Pulmonary artery endothelial cell (primary cell): ENCODE measurements at places on chromosomes 1 and 21. TPM values are rescaled to one million over a fixed set of nuclear protein-coding genes. Genes with fewer than 3 reads are reported as not detected.
A peak's percentile ranks its signal among the peaks of the same experiment; 100 is the strongest.

KIF2C gene
- 26.0 and 38.3 TPM in 2 replicates for total RNA-seq

DNA sequence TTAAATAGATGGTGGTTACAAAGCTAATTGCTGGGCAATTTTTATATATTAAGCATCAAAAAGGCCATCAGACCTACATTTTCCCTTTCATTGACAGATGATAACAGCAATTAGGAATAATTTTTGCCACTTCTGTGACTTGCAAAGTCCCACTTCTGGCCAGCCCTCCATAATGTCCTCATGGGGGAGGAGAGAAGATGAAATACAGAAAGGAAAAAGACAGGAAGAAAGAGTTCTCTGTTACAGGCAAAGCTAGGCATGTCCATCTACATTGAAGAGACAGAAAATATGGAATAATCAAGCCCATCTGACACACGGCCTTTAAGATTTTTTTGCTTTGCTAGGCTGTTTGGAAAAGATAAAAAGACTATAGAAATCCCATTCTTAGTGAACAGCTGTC lies 108.0 kb downstream of the ENAH start:
- no peak for DNase-seq

CFHR4 gene
- not detected in 2 replicates for total RNA-seq

TIPRL gene
- 37.0 and 42.3 TPM in 2 replicates for total RNA-seq

AIRE gene
- under 0.01 TPM in 1 of 2 replicates, not detected in the other for total RNA-seq

PLPP3 gene
- total RNA-seq = 18.5 and 28.6 TPM in 2 replicates

DNA sequence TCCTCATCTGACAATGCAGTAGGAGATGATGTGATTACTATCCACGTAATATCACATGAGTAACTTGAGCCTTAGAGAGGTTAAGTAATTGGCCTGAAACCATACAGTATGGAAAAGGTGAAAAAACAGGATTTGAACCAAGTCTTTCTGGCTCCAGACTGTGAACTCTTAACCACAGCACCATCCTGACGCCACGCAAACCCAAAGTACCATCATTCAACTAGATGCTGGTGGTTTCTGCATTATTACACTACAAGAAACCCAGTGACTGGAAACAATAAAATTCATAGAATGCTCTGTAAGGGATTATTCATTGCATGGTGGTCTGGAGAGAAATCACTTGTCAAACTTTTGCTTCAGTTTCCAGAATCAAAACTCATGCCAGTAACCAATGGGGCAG lies 90.7 kb downstream of the MAB21L3 start:
- DNase-seq = no peak

GRCh38 chr1:207393610-207394009 lies 60.5 kb upstream of the CR2 start:
- DNase-seq = peak; percentile 80

- no peak for DNase-seq
Observed at GRCh38 chr1:101013776-101014175, 11.8 kb downstream of the DPH5 start.

- no peak for DNase-seq
Observed at GRCh38 chr1:14369526-14370213, 228.8 kb upstream of the KAZN start.

- DNase-seq = no peak
Observed at GRCh38 chr1:155205969-155206593, 1.6 kb downstream of the THBS3 start.

- no peak for DNase-seq
Observed at GRCh38 chr21:30491963-30492428, at the start of gene KRTAP19-3. TSS of gene KRTAP19-3 (minus strand) at chr21:30492013. CDS start at chr21:30491957, 56 bp downstream.

- no peak for DNase-seq
Observed at GRCh38 chr21:28641731-28642130, 350.9 kb downstream of the LTN1 start.

PFDN2 gene
- total RNA-seq = 56.3 and 93.2 TPM in 2 replicates

- no peak for DNase-seq
Observed at GRCh38 chr1:204075139-204075521, 2.2 kb downstream of the SOX13 start.

JTB gene
- 97.2 and 145 TPM in 2 replicates for total RNA-seq

RGS8 gene
- not detected in 2 replicates for total RNA-seq

GRCh38 chr1:176539018-176539417 lies 76.0 kb downstream of the PAPPA2 start:
- DNase-seq = no peak

GRCh38 chr1:101005871-101006270 lies 19.7 kb downstream of the DPH5 start:
- DNase-seq = no peak

DMRTA2 gene
- total RNA-seq = not detected in 2 replicates

MIXL1 gene
- 0.11 TPM in 1 of 2 replicates, not detected in the other for total RNA-seq

DNA sequence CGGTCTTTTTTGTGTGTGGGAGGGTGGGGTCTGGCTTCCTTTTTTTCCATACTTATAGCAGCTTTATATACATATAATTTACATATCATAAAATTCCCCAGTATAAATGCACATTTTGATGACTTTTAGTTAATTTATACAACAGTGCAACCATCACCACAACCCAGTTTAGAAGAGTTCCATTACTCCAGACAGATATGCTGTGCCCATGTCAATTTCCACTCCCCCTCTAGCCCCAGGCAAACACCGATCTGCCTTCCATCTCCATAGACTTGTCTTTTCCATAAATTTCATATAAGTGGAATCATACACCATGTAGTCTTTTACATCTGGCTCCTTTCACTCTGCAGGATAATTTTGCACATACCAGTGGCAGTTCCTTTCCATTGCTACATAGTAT lies 139.2 kb upstream of the SYT6 start:
- no peak for DNase-seq

DNA sequence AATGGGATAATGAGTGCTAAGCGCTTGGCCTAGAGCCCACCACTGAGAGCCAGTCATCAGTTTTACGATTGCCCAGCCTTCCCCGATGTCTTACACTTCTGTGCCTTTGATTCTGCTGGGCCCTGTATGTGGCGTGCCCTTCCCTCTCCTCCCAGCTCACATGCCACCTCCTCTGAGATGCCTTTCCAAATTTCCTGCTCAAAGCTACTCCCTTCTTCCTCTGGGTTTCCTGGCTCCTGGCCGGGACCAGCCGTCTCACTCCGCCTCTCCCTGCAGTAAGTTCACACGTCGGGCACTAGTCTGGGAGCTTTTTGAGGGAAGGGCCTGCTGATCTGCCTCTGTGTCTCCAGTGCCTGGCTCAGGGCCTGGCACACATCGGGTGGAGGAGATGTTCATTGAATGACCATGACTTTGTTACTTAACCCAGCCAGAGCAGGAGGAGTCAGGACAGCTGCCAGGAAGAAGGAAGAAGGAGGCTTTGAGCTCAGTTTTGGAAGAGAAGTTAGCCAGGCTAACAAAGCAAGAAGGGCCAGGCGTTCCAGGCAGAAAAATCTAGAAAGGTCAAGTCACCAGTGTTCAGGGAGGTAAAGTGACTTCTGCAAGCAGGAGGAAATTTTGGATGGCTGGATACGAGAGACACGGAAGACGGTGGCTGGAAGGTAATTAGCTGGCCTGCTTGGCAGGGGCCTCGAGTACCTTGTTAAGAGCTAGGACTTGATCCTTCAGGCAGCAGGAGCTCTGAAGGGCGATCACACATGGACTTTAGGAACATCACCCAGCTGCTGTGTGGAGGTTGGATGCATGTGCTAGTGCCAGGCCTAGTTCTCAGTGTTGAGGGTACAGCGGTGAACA lies 63.6 kb downstream of the EPHB2 start:
- no peak for DNase-seq

DNA sequence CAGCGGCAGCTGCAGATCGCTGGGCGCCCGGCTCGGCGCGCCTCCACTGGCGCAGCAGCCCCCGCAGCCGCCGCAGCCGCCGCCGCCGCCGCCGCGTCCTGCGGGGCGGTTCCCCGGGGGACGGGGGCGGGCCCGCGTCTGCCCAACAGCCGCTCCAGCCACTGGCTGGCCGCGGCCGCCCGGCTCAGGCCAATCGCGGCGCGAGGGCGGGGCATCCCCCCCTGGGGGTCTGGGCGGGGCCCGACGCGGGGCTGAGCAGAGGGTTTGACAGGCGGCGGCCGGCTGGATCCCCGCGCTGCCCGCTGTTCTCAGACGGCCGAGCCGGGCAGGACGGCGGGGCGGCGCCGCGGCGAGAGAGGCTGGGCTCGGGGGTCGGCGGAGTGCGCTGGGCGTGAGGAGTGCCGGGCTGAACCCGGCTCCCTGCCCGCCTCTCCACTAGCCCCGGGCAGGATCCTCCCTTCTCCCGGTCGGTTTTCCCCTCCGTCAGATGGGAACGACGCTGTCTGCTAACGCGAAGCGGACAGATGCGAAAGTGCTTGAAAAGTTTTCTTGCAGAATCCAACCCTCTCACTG lies at the start of gene GLIS1:
Gene GLIS1, minus strand, starts transcription at position 56 of the 573 bp plus-strand sequence. CDS start 1,100 bp downstream, outside the sequence.
- DNase-seq = peak; percentile 40

DNA sequence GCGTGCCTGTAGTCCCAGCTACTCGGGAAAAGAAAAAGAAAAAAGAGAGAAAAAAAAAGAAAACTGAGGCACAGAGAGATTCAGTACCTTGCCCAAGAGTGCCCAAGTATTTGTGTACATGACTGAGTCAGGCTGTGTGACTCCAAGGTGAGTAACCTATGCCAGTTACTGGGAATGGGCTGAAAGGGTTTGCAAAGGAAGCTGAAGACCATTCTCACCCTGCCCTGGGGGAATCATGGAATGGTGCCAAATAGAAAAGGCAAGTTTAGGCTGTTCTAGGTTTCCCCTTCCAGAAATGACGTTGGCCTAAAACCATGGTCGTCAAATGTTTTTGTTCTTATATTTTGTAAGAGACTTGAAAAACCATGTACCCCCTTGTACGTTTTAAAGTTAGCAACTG lies 37.9 kb upstream of the LRIG2 start:
- no peak for DNase-seq

- no peak for DNase-seq
Observed at GRCh38 chr1:31133368-31133767, 67.9 kb upstream of the PUM1 start.

- DNase-seq = no peak
Observed at GRCh38 chr1:84164567-84165021, 20.5 kb downstream of the PRKACB start.

DNA sequence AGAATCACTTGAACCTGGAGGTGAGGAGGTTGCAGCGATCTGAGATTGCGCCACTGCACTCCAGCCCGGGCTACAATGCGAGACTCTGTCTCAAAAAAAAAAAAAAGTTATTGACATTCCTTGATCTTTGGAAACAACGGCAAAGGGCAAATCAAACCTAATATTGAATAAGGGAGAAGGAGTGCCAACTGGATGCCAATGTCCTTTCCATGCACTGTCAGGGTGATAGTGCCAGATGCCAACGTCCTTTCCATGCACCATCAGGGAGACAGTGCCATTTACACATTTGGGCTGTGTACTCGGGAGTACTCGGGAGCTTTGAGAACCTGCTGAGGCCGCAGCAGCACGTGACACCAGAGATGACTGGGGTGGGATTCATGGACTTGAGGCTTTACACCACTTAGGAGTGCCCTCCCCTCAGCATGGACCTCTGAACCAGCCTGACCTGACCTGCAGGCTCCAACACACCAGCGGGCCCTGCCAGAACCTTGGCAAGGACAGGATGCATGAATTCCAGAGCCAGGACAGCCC lies 34.5 kb upstream of the SOD1 start:
- DNase-seq = no peak

DNA sequence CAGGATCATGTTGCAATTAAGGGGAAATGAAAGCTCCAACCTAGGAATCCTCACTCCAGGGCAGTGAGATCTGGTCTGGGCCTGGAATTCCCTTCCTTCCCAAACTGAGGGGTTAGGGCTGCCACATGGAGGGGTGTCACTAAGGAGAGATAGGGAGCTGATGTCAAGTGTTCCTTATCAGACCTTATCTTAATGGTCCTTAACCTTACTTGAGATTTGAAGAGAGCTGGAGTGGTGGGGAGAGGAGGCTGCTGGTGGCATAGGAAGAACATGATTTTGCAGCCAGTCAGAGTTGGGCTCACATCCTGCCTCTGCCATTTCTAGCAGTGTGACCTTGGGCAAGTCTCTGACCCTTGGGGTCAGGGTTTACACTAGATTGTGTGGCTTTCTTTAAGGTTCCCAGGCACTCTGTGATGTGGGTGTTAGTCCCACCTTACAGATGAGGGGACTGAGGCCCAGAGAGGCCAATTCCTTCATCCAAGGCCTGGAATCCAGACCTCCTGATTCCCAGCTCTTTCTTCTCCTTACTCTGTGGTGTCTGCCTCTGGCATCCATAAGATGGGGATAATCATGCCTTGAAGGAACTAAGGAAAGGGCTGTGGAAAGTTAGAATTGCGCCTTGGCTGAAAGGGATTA lies 56.3 kb upstream of the SYNC start:
- DNase-seq = no peak

PADI4 gene
- total RNA-seq = not detected in 2 replicates

DNA sequence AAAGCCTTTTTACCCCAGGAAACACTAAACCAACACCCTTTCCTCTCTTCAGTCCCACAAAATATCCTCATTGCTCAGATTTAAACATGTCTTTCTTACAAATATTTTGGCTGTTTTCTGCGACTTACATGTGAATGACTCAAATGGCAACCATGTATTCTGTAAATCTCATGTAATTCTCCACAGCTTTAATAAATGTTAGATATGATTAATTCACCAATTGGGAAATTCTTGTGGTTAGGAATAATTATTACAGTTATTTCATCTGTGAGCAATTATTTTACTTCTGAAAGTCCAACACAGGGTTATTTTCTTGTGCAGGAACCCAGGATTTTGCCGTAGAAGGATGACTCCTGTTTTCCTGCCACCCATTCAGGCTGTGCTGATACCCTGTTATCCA lies 431.5 kb downstream of the LMO4 start:
- no peak for DNase-seq

DNA sequence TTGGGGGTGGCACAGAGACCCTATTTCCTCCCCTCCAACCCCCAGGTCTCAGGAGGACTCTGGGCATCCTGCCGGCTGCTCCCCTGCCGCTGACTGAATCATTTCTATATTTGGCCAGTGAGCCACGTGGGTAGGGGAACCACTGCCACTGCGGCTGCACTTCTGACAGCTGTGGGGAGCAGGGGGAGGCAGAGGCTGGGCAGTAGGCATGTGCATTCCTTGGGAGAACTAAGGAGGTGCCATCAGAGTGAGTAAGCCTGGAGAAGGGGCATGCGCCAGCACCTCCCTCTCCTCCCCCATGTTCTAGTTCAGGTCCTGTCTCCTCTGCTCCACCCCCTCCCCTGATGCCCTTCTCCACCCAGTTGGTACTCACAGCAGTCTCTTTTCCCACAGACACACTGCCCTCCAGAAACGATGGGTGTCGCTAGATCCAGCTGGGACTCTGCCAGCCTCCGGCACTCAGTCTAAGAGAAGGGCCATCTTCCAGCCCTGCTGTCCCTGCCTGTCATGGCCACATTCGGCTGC lies 12.0 kb downstream of the PPFIA4 start:
- DNase-seq = no peak

- DNase-seq = no peak
Observed at GRCh38 chr1:43444151-43444828, 9.4 kb downstream of the HYI start.

- DNase-seq = no peak
Observed at GRCh38 chr1:230230948-230231773, 164.1 kb downstream of the GALNT2 start.

- no peak for DNase-seq
Observed at GRCh38 chr1:84724128-84724860, 34.0 kb upstream of the SSX2IP start.

GRCh38 chr1:38026592-38027200 lies 14.2 kb downstream of the UTP11 start:
- DNase-seq = no peak

BACE2 gene
- total RNA-seq = 129 and 132 TPM in 2 replicates
